Stimulated activated CD4-positive, alpha-beta T cell treated with anti-CD3 and anti-CD28 coated beads, Interleukin-2, amount 100 ng/mL, for 24 hours (primary cell): ENCODE measurements at places on chromosomes 5 and 9.

GRCh38 chr9:81588148-81588871 lies 101.0 kb downstream of the TLE1 start:
- DNase-seq = no peak

DNA sequence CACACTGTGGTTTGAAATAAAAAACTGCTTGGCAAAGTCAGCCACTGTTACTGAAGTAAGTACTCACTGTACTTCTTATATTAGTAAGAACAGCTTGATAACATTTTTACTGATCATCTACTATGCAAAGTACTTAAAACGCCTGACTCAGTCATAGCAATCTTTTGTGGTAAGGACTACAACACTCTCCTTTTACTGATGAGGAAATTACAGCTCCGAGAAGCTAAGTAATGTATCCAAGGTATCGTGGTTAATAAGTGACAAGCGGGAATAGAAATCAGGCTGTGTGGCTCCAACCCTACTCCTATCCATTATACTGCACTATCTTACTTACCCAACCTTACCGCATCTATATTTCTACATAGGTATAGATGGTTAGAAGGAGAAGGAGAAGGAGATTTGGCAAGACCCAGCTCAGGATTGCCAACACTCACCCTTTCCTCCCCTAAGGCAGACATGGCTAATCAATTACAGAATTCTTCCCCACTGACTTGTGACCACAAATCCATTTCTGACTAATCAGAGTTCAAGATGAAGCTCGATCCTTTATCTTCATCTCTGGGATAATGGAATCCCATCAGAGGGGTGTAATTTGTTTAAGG lies 281.4 kb downstream of the SPOCK1 start:
- DNase-seq = no peak

DNA sequence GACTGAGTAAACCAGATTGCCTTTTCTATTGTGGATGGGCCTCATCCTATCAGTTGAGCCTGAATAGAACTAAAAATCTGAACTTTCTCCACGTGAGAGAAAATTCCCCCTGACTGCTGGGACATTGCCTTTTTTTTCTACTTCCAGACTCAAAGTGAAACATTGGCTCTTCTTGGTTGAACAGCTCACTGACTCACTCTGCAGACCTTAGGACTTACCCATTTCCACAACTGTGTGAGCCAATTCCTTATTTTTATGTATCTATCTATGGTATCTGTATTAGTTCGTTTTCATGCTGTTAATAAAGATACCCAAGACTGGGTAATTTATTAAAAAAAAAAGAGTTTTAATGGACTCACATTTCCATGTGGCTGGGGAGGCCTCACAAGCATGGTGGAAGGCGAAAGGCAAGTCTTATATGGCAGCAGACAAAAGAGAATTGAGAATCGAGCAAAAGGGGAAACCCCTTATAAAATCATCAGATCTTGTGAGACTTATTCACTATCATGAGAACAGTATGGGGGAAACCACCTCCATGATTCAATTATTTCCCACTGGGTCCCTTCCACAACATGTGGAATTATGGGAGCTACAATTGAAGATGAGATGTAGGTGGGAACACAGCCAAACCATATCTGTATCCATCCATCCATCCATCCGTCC lies 306.7 kb upstream of the SLC24A2 start:
- no peak for DNase-seq

- DNase-seq = no peak
Measured at GRCh38 chr9:74025402-74025925, 471.7 kb upstream of the RORB start.

DNA sequence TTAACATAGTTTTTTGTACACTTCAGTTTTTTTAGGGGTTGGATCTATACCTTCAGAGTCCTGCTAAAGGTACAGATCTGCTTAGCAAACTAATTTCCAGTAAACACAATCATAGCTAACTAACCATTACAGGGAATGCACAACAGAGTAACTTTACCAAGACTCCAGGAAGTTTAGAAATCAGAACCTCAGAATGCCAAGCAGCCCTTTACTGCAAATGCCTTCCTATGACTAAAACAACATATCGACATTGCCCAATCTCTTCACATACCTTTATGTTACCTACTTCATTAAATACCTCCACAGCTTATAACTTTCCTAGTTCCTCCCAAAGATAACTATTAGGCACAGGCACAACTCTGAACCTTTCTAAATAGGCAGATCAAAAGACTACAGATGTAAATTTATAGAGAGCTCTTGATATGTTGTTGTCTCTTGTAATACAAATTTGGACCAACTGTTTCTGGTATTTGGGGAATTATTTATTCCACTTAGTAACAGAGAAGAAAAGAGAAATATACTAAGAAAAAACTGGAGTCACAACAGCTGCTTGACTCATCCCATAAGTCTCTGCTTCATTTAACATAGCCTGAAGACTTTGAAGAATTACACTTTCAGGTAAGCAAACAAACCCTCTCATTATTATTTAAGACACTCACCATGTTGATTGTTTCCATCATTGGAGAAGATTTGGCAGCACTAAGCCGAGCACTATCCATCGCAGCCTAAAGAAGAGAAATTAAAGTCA lies 46.0 kb upstream of the OR2K2 start:
- DNase-seq = no peak

DNA sequence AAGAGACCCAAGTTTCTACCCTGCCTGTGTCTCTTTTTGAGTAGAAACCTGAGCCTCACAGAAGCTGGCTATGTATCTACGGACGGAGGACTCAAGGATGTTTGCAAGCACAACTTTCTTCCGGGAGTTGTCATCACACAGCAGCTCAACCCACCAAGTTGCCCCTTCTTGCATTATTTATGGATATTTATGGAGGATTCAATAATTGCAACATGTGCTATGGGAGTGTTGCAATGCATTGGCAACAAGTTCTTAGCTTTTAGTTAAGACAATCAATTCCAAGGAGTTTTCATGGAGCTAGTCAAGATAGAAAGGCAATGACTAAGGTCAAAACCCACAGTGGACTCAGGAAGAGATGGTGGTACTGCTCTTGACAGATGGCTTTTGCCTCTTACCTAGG lies 336.9 kb downstream of the ENC1 start:
- no peak for DNase-seq

GRCh38 chr5:153530357-153531143 lies 40.1 kb downstream of the GRIA1 start:
- no peak for DNase-seq

- no peak for DNase-seq
Measured at GRCh38 chr9:133742251-133742650, 4.1 kb upstream of the SARDH start.

DNA sequence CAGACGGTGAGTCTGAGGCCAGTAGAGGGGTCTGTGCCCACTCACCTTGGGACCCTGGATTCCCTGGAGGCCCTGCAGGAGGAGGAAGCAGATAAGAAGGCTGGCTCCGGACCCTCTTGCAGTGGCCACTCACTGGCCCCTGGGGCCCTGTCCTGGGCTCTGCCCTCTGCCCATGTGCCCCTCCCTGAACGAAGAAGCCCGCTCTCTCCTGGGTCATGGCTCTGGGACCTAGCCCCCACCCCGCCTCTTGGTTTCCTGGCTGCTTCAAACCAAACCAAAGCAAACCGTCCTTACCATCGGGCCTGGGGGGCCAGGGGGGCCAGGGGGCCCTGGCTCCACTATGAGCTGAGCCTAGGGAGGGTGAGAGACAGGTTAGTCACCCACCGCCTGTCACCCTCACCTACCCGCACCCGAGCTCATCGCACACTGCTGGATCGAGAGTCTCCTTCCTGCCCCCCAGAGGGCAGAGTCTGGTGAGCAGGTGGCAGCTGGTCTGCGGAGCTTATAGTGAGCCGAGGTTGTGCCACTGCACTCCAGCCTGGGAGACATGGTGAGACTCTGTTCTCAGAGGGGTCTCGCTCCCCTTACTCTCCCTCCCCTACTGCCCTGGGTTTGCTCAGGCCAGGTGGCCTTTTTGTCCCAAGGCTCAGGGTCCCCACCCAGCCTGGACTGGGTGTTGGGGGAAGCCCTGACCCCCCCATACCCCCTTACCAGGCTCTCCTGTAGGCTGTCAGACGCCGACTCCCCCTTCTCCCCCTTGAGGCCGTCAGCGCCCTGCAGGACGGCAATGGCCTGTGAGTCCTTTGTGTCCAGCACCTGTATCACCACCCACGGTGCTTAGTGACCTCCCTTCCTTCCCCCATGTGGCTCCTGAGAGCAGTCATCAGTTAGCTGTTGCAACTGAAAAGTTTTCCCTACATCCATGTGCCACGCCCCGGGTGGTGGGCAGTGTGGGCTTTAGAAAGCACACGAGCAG lies 15.2 kb upstream of the PHYKPL start:
- DNase-seq = no peak

DNA sequence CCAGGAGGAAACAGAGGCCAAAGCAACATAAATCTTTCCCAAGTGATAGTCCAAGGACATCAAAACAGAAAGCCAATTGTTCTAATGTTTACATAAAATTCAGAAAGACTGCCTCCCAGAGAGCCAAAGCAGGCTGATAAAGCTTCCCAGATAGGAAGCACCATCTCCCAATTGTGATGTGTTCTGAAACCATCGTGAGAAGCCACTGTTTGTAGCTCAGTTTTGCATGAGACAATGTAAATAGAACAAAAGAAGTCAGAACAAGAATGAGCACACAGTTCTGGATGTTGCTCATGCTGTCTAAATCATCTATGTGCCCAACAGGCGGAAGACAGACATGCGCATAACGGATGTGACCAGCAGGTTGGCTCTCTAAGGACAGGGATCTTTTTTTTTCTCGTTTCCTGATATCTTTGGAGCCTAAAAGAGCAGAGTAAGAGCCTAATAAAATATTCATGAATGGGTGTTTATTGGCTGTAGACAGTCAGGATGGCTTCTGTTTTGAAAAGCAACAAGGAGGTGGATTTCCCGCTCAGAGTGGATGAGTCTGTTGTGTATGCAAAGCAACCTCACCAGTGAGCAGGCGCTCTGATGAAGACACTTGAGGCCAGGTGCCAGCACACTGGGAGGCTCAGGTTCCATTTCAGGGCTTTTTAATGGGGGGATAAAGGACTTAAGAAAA lies 113.6 kb downstream of the GNA14 start:
- DNase-seq = no peak

DNA sequence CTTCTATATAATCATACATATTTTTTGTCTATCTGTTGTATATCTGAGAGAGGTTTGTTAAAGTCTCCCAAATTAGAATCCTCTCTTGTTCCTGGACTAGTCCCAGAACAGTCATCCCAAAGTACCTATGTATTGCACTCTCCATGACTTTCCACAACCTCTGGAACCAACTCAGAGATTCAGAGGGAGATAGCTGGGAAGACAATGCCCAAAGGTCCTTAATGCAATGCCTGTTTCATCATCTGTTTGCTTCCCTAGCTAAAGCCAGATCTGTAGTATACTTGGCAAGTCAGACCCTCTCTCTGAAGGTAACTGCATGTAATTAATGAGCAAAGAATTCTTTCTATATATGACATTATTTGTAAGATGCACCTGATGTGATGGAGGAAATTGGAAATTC lies 89.4 kb downstream of the ZNF474 start:
- no peak for DNase-seq

- peak; percentile 38 for DNase-seq
Measured at GRCh38 chr5:81631124-81631523, 119.8 kb downstream of the SSBP2 start.

DNA sequence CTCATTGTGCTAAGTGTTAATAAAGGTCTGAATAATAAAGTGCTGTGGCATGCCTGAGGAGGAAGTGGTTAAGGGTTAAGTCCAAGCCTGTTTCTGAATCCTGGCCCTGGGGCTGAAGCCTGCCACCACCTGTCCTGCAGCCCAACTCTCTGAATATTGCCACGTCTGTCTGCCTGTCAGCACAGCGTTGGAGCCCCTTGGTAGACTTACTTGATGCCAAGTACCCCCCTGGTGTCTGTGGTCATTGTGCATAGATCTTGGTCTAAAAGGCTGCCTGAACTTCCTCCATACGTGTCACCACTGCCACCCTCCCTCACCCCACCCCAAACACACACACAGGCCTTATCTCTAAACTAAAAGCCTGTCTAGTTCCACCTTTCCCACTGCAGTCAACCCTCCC lies 35.4 kb upstream of the SLC2A8 start:
- DNase-seq = no peak

GRCh38 chr5:135488727-135489465 lies 36.7 kb upstream of the TIFAB start:
- DNase-seq = no peak

DNA sequence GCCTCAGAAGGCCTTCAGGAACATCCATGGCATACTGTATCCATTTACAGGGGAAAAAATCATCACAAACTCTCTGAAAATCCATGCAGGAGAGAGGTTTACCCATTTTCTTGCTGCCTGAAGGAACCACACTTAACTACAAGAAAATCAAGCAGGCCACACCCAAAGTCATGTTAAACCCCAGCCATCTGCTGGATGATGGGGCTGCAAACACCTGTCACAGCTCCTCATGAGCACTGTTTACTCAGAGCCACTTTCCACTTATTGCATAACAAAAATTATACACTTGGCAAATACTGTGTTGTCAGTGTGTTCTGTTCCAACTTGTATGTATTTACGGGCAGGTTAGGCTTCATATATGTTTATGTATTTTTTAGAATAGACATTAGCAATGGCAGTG lies 35.8 kb downstream of the PPIC start:
- DNase-seq = no peak

GRCh38 chr5:144284931-144285502 lies 114.3 kb downstream of the KCTD16 start:
- no peak for DNase-seq

DNA sequence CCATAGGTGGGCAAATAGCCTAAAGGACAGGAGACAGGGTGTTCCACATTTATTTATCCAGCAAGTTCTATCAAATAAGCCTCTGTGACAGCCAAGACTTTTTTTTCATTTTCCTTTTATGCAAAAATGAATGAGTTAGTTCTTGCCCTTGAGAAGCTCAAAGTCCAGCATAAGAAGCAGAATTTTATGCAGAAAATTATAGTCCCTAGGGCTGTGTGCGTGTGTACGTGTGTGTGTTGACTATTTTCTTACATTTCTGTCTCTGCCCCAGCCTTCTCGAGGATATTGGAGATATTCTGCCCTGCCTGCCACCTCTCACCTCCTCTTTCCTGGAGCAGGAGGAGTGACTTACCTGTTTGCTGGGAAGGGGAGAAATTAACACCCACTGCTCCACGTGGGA lies 221.9 kb downstream of the SREK1 start:
- DNase-seq = no peak

- DNase-seq = no peak
Measured at GRCh38 chr9:115717711-115718173, 435.8 kb upstream of the PAPPA start.

DNA sequence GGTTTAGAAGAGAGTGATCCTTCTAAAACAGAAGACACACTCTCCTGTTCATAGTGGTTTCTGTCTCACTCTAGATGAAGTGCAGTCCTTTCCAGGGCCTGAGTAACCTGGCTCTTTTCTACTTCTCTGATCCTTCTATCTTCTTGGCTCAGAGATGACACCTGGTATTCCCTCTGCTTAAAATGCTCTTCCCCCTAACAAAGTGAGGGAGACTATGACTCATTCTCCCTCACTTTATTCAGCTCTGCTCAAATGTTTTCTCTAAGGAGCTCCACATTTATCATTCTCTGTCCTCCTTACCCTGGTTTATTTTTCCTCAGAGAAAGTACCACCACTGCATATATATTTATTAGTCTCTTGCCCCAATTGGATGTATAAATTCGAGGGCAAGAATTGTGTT lies 24.6 kb downstream of the TUT7 start:
- DNase-seq = no peak
